ENCODE measurements at places on chromosomes 11 and 22. TPM values are rescaled to one million over a fixed set of nuclear protein-coding genes. Genes with fewer than 3 reads are reported as not detected.

The TMPRSS6 gene
- total RNA-seq: 0.92 TPM

GRCh38 chr22:40637183-40638150 lies 948 bp upstream of the MRTFA start:
- DNase-seq: peak; percentile 43

The PRG3 gene
- total RNA-seq: not detected

GRCh38 chr11:134355656-134356055 lies 23.9 kb downstream of the GLB1L2 start:
- DNase-seq: no peak

DNA sequence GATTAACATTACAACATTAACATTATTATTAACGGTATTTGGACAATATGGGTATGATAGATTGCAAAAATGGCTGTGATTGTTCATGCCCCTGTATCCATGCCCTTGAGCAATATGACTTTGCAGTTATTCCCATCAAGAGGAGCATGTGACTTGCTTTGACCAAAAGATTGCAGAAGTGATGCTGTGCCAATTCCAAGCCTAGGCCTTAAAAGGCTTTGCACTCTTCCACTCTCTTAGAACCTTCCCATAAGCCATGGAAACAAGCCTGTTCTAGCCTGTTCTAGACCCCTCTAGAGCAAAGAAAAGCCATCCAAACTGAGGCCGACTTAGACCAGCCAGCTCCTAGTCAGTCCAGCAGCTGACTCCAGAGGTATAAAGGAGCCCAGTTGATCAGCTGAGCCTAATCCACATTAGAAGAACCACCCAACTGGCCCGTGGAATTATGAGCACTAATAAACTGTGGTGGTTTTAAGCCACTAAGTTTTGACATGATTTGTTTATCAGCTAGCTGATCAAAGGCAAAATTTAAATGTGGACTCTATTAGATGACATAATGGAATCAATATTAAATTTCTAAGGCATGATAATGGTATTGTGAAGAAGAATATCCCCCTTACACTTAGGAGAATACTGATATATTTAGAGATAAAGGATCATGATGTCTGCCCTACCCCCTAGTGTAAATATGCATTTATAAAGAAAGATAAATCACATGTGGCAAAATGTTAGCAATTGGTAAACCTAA lies 28.6 kb downstream of the RAB30 start:
- no peak for DNase-seq

The TNNT3 gene
- 8.9 TPM for total RNA-seq

DNA sequence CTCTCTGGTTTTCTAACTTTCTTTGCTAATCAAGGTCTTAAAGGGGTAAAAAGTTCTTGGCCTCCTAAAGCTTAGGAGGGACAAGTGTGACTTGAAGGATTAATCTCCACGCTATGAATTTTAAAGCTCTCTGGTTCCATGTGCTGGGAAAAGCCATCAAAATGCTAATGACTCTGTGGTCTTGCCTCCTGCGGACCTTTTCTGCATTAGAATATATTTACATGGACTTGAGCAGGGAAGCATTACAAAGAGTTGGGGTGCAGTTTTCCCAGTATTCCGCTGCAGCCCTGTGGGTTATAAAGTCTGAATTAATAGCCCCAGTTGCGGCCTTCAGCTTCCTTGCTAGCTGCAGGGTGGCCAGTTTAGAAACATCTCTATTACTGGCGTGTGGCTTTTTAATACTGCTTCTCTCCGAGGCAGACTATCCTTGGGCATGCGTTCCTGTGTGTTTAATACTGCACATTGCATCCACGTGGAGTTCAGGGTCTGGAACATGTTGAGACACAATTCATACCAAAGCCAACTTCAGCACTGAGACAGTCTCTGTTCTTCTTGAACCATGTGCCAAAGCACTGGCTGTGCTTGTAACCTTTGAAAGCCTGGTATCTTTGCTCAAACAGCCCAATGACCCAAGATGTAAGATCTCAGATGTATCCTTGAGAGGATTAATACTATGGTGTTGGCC lies 27.3 kb downstream of the TSPAN18 start:
- DNase-seq: no peak

- DNase-seq: no peak
Measured at GRCh38 chr11:122749005-122749687, 89.2 kb upstream of the CRTAM start.

- DNase-seq: no peak
Measured at GRCh38 chr11:71255323-71255722, 2.9 kb upstream of the SHANK2 start.

GRCh38 chr11:44538375-44539054 lies 26.9 kb upstream of the CD82 start:
- peak; percentile 51 for DNase-seq

The OR56A4 gene
- total RNA-seq: not detected

GRCh38 chr11:125091247-125091876 lies 20.1 kb downstream of the TMEM218 start:
- no peak for DNase-seq

DNA sequence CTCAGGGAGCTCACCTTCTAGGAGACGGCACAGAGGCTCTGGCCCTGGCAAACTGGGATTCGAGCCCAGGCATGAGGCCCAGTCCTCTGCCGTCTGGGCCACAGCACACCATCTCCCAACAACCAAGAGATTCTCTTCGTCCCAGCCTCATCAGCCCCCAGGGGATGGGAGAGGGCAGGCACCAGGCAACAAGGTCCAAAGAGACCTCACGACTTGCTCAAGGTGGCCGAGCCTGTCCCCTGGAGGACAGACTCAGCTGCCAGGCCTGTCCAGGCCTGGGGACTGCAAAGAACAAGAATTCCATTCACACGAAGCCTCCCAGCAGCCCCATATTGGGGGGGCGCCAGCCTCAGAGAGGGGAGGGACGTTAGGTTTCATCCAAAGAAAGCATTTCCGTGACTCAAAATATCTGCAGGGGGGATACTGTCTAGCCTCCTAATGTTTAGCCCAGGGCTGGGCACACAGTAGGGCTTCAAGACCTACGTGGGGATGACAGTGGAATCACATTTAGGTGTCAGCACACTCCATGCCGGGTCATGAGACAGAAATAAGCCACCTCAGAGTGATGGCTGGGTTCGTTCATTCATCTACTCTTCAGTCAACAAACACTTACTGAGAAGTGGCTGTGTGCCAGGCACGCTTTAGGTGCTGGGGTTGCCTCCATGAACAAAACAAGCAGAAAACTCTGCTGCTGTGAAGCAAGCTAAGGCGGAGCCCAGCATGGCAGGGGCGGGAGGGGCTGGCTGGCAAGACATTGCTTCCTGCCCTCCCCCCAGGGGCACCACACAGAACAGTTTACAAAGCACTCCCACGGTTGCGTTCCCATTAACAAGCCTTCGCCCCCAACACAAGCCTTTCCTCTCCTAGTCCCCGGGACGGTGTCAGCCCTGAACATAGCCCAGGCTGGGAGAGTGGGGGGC lies 1.2 kb downstream of the CARNS1 start:
- peak; percentile 67 for DNase-seq

The RAB38 gene
- 1.0 TPM for total RNA-seq

The OR4C3 gene
- total RNA-seq: not detected

DNA sequence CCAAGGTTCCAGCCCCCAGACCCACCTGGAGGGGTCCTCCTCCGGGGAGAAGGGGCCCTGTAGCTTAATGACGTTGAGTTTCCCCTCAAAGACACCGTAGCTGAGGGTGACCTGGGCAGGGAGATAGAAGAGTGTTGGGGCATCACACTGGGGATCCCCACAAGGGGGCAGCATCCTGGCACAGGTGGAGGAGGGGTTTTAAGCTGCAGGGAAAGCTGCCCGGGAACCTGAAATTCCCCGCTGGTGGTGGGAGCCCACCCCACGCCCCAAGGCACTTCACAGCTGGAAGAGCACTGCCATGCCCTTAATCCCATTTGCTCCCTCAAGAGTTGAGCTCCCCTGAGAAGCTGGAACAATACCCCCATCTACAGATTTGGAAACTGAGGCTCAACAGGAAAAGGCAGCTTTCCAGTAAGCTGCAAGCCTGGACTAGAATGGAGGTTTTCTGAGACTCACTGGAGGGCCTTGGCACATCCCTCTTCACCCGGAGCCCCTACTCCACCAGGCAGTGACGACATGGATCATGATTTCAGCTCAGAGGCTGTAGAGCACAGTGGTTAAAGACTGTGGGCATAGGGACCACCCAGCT lies 13.7 kb downstream of the MFNG start:
- DNase-seq: peak; percentile 49

GRCh38 chr11:11409901-11410300 lies 56.9 kb upstream of the CSNK2A3 start:
- no peak for DNase-seq

GRCh38 chr11:74390697-74391096 lies 7.5 kb downstream of the PGM2L1 start:
- no peak for DNase-seq

GRCh38 chr11:61960532-61960931 lies 6.9 kb downstream of the FTH1 start:
- DNase-seq: no peak

DNA sequence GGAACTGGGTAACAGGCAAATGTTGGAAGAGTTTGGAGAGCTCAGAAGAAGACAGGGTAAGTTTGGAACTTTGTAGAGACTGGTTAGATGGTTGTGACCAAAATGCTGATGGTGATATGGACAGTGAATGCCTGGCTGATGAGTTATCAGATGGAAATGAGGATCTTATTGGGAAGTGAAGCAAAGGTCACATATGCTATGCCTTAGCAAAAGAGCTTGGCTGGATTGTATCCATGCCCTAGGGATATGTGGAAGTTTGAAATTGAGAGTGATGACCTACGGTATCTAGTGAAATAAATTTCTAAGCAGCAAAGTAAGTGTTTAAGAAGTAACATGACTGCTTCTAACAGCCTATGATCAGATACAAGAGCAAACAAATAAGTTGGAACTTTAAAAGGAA lies 17.8 kb downstream of the BBOX1 start:
- no peak for DNase-seq

DNA sequence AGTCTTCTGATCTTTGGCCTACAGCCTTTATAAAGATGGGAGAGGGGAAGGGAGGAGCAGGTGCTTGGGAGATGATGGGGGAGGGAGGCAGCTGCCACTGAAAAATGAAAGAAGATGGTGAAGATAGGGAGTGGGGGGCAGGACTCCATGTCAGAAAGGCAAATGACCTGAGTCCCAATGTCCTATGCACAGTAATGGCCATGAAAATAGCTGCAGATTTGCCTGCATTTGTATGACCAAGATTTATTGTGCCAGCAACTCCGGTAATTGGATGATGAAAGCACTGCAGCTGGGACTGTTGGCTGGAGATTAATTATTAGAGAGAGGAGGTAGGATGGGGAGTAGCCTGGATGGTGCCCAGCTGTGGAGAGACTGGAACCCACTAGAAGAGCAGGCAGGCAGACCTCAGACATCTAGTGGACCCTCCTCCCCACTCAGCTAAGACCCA lies 36.1 kb downstream of the NEU3 start:
- DNase-seq: no peak

The DLG2 gene
- total RNA-seq: 2.2 TPM

DNA sequence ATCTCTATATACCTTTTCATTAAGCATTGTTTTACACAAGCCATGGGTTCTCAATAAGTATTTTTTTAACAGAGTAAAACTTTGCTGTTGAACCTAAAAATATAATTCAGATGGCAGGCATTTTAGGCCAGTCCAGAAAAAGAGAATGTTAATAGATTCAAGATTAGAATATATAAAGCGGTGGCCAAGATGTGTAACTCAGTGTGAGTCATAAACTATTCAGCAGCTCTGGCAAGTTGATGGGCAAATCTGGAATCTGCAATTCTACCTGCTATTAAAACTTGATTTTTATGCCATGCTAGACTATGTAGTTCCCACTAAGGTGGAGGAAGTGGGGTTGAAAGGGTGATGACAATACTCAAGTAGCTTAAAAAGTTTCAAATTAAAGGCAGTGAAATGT lies 45.4 kb downstream of the CASP12 start:
- no peak for DNase-seq

The SEC14L6 gene
- not detected for total RNA-seq

GRCh38 chr22:40452730-40453487 lies 82.5 kb downstream of the SGSM3 start:
- DNase-seq: no peak

DNA sequence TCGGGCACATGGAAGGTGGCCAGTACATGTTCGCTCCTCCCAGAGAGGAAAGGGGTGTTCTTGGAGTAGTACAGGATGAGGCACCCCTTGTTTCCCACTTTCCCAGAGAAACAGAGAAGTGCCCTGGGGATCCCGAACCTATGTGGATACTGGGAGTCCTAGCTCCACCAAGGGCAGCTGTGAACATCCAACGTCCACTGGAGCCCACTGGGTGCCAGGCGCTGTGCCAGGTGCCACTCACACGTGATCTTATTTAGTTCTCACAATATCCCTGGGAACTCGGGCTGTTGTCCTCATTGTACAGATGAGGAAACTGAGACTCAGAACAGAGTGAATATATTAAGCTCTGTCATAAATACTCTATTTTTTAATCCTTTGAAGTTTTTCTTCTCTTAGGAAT lies 12.0 kb downstream of the SLCO2B1 start:
- no peak for DNase-seq

The MCHR1 gene
- not detected for total RNA-seq

DNA sequence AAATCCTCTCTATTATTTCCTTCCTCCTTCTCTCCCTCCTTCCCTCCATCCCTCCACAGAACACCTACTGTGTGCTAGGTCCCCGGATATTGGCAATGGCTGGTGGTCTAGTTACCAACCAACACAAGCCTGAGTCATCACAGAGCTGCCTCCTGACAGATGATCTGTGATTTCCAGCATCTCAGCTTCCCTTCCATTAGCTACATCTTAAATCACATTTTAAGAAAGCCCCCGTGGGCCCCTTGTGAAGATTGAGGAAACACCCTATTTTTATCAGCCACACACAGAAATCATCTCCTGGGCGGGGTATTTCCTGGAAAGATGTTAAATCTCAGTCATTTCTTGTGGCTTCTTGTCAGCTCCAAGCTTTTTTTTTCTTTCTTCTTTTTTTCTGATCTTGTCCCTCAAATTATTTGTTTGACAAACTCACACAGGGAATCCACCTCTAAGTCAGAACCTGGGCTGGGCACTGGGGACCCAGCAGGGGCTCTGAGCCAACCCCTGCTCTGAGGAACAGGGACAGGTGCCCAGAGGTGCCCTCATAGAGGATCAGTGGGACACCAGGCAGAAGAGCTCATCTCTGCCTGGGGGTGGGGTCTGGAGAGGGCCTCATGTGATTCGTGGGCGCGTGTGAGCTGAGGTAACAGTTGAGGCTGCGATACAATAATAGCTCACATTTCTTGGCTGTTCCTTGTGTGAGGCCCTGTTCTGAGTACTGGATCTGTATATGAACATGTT lies 42.4 kb downstream of the CACNA1I start:
- DNase-seq: no peak

The CD6 gene
- 568 TPM for total RNA-seq

- DNase-seq: no peak
Measured at GRCh38 chr11:103596315-103596714, 440.1 kb upstream of the DDI1 start.

The CKAP5 gene
- total RNA-seq: 33.7 TPM

The GAL gene
- total RNA-seq: not detected

Measured in T-helper 17 cell (primary cell).